ENCODE measurements at places on chromosomes 13 and 19.

DNA sequence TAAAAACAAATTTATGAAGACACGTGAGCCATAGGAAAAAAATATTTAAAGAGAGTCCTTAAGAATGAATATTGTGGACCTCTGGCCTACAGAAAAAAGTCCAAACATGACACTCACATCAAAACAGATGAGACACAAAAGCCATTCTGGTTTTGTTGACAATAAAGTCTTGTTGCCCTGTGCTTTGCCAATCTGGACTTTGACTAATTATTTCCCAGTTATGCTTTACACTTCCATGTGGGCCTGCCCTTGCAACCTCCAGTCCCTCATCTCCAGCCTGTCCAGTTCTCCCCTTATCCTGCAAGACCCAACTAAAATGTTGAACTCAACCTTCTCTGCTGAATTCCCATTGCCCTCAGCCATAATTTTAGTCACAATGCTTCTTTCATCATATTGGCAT lies 184.5 kb upstream of the SERP2 start:
- no peak for DNase-seq

GRCh38 chr13:40776232-40776631 lies 5.2 kb upstream of the MRPS31 start:
- DNase-seq: no peak

DNA sequence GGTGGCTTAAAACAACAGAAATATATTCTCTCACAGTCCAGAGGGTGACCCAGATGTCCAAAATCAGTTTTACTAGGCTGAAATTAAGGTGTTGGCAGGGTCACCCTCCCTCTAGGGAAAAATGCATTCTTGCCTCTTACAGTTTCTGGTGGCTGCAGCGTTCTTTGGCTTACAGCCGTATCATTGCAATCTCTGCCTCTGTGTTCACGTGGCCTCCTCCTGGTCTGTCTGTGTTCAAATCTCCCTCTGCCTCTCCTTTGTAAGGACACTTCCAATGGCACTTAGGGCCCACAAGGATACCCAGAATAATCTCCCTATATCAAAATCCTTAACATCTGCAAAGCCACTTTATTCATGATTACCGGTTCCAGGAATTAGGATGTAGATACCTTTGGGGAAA lies 21.1 kb downstream of the KCTD12 start:
- no peak for DNase-seq

- peak; percentile 33 for DNase-seq
Observed at GRCh38 chr13:47932950-47933923, 67.8 kb downstream of the SUCLA2 start.

DNA sequence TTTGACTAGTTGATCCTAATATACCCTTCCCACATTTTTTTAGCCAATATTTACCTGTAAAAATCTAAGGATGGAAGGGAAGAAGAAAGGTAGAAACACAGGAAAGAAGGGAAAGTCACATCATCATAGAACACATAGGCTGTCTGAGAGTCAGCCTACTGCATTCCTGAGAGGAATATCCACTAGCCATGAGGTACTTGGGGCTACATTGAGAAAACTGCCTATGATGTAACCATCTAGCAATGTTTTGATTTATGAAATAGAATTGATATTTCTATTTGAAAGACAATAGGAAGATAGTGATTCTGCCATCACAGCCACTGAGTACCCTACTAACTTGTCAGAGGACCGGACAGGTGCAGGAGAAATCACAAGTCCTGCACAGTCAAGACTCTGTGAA lies 873.8 kb downstream of the GPC5 start:
- DNase-seq: no peak

DNA sequence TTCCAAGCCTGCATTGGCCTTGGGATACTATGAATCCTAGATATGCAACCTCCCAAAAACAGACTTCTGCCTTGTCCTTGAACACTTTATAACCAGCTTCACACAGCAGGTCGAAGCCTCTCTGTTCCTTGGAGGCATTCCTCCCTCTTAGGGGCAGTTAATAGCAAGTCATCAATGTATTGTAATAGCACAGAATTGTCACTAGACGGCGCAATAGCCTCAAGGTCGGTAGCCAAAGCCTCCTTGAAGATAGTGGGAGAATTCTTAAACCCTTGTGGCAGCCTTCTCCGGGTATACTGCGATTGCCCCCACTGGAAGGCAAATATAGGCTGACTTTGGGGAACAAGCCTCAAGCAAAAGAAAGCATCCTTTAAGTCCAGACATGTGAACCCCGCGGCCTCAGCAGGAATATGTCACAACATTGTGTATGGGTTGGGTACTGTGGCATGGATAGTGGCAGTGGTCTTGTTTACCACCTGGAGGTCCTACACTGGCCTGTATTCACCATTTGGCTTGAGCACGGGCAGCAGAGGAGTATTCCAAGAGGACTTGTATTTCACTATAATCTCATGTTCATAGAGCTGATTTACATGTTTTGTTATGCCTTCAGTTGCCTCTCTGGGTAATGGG lies 61.1 kb downstream of the ZNF431 start:
- no peak for DNase-seq

DNA sequence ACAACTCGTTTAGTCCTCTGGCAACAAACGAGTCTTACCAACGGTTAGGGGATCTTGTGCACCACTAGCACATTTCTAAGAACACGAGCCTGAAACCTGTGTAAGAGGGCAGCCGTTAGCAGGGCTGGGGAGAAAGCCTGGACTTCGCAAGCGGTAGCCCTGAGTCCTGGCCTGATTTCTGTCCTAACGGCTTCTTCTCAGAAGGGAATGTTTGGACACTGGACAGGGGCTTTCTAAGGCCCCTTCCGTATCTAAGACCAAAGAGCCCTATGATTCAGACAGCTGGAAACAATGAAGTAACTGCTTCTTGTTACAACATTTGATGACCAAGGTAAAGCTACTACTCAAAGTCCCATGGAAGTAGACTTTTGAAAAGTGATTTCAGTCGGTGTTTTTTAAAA lies 2.2 kb downstream of the ANKRD10 start:
- DNase-seq: no peak

DNA sequence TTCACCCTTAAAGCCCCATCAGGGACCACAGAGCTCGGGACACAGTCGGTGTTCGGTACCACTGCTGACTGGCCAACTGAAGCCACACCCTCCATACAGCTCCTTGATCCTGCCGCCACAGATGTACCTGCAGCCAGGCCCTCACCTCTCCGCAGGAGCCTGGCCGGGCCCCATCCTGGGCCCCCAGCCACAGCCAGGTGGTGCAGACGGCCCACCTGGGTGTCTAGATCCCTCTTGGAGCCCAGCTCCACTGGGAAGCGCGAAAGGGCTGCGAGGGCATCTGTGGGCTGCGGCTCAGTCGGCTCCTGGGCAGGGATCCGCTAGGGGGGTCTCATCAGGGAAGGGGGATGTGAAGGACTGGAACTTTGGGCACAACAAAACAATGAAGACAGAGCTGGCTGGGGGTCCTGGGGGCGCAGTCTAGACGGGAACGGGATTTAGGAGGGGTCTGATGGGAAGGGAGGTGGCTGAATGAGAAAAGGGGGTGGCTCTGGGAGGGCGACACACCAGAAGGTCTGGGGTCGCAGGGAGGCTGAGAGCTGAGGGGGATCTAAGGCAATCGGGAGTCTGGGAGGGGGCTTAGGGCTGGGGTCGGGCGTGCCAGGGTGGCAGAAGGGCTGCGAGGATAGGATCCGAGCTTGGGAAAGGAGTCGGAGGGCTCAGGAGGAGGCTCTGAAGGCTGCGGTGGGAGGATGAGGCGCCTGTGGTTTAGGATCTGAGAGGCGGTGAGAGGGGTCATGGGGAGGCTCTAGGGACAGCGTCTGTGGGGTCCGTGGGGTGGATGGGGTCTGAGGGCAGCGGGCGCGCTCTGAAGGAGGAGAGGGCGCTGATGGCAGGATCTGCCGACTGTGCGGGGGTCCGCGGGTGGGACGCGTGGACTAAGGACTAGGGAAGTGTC lies 15.8 kb downstream of the PRODH2 start:
- DNase-seq: no peak

DNA sequence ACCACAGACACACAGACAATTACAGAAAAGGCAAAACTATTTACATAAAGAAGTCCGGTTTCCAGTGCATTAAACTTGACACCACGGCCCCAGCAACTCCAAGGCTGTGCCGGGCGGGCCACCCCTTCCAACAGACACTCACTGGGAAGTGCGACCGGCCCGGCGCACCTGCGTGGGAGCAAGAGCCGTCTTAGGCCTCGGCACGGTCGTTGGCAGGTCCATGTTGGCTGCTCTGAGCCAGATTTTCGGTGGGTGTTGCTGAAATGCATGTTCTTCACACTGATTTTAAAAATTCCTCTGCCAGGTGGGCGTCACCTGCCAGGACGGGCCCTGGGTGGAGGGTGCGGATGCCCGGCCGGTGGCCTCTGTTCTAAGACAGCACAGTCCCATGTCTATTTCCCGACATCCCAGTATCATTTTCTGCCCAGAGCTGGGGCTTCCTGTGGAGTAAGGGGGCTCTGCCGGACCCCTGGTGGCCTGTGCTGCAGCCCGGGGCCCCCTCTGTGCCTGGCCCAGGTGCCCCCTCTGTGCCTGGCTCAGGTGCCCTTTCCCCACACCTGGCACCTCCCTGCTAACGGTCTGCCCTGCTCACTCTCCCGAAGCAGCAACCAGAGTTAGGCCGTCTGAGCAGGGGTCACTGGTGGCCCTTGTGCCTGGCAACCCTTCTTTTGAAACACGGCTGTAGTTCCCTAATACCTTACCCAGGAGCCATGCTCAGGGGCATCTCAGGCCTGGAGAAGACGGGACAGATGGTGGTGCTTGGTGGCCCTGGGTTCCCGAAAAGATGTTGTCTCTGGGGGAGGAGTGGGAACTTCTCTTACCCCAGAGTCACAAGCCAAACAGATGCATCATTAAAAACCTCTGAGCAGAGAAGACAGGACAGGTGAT lies 9.2 kb downstream of the TMEM255B start:
- no peak for DNase-seq

GRCh38 chr19:12789098-12789903 lies 2.0 kb upstream of the JUNB start:
- DNase-seq: no peak

- DNase-seq: no peak
Observed at GRCh38 chr13:34762312-34762711, 179.8 kb upstream of the NBEA start.

- DNase-seq: no peak
Observed at GRCh38 chr19:57587529-57587928, 3.6 kb downstream of the ZIK1 start.

DNA sequence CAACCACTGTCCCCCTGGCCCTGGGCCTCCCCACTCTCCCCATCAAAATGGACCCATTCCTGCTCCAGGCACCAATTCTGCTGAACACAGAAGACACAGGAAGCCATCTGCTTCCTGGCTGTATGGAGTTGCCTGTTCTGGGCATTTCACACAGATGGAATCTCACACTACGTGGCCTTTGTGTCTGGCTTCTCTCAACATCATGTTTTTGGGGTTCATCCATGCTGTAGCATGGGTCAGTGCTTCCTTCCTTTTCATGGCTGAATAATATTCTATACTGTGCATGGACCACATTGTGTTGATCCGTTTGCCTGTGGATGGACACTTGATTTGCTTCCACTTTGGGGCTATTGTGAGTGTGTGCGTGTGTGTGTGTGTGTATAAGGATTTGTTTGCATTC lies 15.0 kb upstream of the KLF2 start:
- DNase-seq: no peak

DNA sequence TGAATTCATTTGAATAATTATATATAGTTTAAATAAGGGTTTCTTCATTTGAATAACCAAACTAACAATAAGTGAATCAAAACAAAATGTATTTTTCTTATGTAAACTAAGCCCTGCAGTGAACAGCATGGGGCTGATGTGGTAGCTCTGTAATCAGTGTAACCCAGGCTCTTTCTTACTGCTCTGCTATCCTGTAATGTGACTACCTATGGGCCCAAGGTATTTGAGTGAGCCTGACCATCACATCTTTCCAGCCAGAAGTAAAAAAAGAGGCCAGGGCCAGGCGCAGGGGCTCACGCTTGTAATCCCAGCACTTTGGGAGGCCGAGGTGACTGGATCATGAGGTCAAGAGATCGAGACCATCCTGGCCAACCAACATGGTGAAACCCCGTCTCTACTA lies 494.6 kb downstream of the DCT start:
- DNase-seq: no peak

- DNase-seq: no peak
Observed at GRCh38 chr19:10724573-10725071, 6.7 kb downstream of the DNM2 start.

- no peak for DNase-seq
Observed at GRCh38 chr13:106657104-106657503, 89.2 kb upstream of the ARGLU1 start.

DNA sequence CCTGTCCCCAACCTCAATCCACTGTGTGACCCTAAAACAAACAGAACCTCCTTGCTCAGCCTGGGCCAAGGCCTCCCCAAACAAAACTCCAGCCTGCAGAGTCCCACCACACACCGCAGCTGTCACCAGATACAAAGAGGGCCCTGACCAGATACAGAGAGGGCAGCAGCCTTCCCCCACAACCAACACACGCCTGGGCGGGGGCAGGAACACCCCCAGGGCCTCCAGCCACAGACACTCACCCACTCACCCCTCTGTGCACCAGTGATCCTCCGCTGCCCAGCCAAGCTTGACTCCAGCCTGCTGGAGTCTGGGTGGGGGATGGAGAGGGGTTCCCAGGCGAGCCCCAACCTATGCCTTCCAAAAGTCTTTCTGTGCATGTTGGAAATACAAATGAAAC lies 5.9 kb upstream of the CIRBP start:
- no peak for DNase-seq

- DNase-seq: no peak
Observed at GRCh38 chr13:106522112-106522705, 13.3 kb downstream of the EFNB2 start.

- DNase-seq: no peak
Observed at GRCh38 chr13:113207460-113207859, 1.0 kb downstream of the PCID2 start.

DNA sequence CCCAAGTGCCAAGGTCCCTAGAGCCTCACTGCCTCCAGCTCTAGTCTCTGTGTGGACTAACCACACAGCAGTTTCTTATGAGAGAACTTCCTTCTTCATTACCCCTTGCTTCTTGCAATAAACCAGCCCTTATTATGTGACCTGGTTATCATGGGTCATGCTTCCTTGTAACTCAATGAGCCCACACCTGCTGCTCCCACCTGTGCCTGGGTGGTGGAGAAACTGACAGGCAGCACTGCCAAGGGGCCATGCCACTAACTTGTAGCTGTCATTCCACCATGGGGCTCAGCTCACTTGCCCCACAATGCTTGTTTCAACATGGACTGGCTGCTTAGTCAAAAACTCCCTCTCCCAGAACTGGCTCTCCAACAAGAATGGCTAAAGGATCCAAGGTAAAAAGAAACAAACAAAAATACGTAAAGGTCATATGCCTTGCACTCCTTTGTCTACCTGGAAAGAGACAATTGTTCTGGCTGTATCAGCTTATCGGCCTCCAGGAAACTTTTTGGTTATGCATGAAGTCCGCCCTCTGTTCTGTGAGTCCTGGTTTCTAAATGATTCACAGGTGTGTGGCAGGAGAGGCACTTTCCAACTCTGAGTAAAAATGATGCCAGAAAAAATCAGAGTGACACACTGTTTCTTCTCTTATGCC lies 446.4 kb downstream of the COG6 start:
- no peak for DNase-seq

GRCh38 chr13:60318186-60318585 lies 78.8 kb upstream of the TDRD3 start:
- DNase-seq: no peak
